ENCODE measurements at places on chromosomes 6 and 20. TPM values are rescaled to one million over a fixed set of nuclear protein-coding genes. Genes with fewer than 3 reads are reported as not detected.

ARMC12 gene
- 0.34 TPM for total RNA-seq

TTLL9 gene
- total RNA-seq: not detected

KIFC1 gene
- total RNA-seq: 0.29 TPM

TGM3 gene
- 0.09 TPM for total RNA-seq

ADTRP gene
- not detected for total RNA-seq

DNA sequence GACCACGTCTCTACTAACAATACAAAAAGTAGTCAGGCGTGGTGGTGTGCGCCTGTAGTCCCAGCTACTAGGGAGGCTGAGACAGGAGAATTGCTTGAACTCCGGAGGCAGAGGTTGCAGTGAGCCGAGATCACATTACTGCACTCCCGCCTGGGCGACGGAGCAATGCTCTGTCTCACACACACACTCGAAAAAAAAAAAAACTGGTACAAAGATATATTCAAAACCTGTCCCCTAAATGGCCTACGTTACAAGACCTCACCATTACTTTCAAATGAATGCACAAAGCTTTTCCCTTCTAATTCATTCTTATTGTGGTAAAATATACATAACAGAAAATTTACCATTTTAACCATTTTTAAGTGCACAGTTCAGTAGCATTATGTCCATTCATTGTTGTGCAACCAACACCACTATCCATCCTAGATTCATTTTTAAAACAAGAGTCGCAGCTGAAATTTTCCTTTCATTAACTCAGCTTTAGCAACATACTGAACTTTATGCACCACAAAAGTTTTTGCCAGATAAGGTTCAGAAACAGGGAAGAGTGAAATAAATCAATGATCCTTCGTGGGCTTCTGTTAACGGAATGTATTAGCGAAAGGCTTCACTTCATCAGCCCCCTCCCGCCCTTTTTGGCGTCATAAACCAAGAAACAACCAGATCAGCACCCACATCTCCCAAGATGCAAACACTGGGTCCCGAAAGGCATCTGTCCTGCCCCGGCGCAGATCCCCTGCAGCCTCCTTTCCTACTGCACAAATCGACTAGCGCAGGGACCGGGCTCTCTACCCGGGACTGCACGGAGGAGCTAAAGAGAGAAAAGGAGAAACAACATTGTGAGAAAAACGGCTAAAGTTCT is 825 bp upstream of the FAM135A start:
- peak overlapping the region; percentile 53 for H3K27ac ChIP-seq
- H3K4me3 ChIP-seq: peak overlapping the region; percentile 81
- no peaks in the 10 kb centered on the region for H3K36me3 ChIP-seq

GRCh38 chr6:166360243-166361076 is 18.1 kb upstream of the SFT2D1 start:
- no peak for DNase-seq
- H3K36me3 ChIP-seq: peaks cover 4% of the 10 kb centered on the region
- H3K27me3 ChIP-seq: no peaks in the 10 kb centered on the region
- no peak overlapping the region for H3K4me3 ChIP-seq
- no peak overlapping the region for H3K27ac ChIP-seq

DNA sequence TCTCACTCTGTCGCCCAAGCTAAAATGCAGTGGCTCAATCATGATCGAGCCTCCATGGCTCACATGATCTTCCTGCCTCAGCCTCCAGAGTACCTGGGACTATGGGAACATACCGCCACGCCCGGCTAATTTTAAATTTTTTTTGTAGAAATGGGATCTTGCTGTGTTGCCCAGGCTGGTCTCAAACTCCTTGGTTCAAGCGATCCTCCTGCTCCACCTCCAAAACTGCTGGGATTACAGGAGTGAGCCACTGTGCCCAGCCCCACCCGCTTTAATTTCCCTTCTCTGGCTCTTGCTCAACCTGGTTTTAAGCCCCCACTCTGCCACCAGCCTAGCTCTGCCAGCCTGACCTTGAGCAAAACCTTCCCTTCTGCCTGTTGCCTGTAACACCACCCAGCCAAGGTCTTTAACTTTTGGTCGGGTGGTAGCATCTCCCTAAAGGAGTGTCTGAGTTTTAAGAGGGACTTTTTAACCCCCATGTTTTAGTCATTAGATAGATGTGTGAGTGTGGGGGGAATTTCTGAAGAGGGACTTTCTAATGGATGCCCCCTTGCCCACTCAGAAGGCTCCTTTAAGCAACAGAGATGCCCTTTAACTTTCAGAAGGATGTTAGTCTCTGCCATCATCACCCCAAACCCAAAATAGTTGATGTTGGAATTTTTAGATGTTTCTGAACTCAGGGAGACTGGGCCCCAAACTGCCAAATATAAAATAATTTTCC is 71.8 kb upstream of the FOXP4 start:
- no peaks in the 10 kb centered on the region for H3K36me3 ChIP-seq
- DNase-seq: no peak
- no peaks in the 10 kb centered on the region for H3K4me1 ChIP-seq
- H3K4me3 ChIP-seq: no peak overlapping the region

DNA sequence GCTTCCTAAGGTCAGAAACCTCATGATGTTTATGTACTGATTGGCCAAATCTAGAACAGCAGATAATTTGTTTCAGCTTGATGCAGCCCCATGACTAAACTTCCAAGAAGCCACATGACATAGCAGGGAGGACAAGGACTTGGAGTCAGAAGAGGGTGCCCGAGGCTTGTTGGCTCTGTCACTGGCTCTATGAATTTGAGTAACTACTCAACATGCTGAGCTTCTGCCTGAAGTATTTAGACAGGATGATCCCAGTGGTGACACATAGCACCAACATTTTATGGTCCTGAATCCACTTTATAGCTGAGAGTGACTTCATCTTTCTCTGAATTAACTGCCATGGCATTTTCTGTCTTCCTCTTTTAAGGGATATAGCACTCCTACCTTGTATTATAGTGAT is 13.5 kb upstream of the TBX18 start:
- H3K27me3 ChIP-seq: no peaks in the 10 kb centered on the region
- no peak overlapping the region for H3K27ac ChIP-seq
- no peaks in the 10 kb centered on the region for H3K36me3 ChIP-seq
- H3K4me1 ChIP-seq: no peaks in the 10 kb centered on the region
- DNase-seq: no peak
- no peak overlapping the region for H3K4me3 ChIP-seq

- H3K36me3 ChIP-seq: no peaks in the 10 kb centered on the region
- no peaks in the 10 kb centered on the region for H3K4me1 ChIP-seq
- H3K4me3 ChIP-seq: no peak overlapping the region
- H3K27me3 ChIP-seq: no peaks in the 10 kb centered on the region
- no peak overlapping the region for H3K27ac ChIP-seq
- DNase-seq: peak; percentile 46
Observed at GRCh38 chr20:41734506-41734945, 116.3 kb upstream of the CHD6 start.

DNA sequence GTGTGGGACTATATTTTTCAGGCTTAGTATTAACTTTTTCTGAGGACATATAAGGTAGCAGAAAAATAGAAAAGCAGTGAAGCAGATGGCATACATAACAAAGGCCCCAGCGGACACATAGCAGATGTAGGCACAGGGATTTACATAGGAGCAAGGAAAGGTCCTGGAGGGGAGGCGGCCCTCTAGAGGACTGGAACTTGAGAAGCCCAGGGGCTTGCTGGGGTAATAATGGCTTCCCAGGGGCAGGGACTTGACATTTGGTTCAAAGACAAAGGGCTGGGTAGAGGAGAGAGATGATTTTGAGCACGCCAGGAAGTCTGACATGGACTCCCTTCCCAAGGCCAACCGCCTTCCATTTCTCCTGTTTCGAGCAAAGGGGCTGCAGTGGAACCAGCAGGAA is 31.7 kb upstream of the OSTM1 start:
- no peaks in the 10 kb centered on the region for H3K27me3 ChIP-seq
- no peak for DNase-seq
- no peaks in the 10 kb centered on the region for H3K4me1 ChIP-seq
- no peak overlapping the region for H3K4me3 ChIP-seq
- H3K36me3 ChIP-seq: no peaks in the 10 kb centered on the region
- no peak overlapping the region for H3K27ac ChIP-seq
